ENCODE measurements at places on chromosomes 5 and 9. TPM values are rescaled to one million over a fixed set of nuclear protein-coding genes. Genes with fewer than 3 reads are reported as not detected.

The PLPPR1 gene
- total RNA-seq, result 0.55 TPM

GRCh38 chr5:53017383-53017782 lies 28.2 kb downstream of the ITGA2 start:
- DNase-seq, result no peak

The RMND5B gene
- 14.1 TPM for total RNA-seq

DNA sequence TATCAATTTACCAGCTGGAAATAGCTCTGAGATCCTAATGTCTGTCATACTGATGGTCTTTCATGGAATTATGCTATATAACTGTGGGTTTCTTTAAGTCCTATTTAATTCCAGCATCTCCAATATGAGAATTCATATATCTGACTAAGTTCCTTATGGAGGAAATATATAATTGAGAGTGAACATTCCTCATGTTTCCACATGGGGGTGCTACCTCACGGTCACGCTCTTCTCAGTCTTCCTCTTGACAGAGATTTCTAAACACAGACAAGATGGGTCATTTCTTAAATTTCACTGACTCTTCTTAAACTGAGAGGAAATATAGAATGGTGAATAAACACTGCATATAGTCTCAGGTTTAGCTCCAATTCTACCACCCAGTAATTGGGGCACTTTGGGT lies 212.1 kb downstream of the SLF1 start:
- no peak for DNase-seq

DNA sequence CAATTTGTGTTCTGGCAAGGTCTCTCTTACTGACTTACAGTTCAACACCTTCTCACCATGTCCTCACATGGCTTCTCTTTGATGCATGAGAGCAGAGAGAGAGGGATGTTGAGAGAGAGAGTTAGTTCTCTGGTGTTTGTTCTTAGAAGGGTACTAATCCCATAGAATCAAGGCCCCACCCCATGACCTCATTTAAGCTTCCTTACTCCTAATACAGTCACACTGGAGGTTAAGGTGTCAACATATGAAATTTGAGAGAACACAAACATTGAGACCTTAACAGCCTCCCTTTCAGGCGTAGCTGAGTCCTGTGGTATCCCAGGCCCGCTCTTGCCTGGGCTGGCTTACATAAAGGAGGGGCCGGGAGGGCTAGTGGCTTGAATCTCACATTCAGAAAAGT lies 10.6 kb upstream of the SEMA6A start:
- DNase-seq, result no peak

The SEMA5A gene
- total RNA-seq, result 6.7 TPM

The KIF4B gene
- total RNA-seq, result not detected

The FOXI1 gene
- not detected for total RNA-seq

The PCDHA3 gene
- 0.47 TPM for total RNA-seq

DNA sequence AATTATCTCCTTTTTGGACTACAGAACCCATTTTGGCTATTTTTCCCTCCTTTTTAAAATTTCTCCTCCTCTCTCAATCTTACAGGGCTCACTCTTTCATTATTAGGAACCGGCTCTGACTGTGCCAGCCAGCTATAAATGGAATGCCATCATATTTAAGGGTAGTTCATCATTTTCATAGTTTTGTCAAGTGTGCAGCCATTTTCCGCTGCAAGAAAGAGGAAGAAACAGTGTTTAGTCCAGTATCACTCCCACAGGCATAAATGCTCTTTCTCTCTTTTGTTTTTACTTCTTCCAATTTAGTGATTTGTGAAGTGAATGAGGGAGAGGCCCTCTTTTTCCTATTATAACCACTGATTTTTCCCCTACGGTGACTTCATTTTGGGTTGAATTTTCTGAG lies 290.0 kb downstream of the NR3C1 start:
- no peak for DNase-seq

- DNase-seq, result no peak
Measured at GRCh38 chr5:10149911-10150310, 99.8 kb downstream of the ATPSCKMT start.

DNA sequence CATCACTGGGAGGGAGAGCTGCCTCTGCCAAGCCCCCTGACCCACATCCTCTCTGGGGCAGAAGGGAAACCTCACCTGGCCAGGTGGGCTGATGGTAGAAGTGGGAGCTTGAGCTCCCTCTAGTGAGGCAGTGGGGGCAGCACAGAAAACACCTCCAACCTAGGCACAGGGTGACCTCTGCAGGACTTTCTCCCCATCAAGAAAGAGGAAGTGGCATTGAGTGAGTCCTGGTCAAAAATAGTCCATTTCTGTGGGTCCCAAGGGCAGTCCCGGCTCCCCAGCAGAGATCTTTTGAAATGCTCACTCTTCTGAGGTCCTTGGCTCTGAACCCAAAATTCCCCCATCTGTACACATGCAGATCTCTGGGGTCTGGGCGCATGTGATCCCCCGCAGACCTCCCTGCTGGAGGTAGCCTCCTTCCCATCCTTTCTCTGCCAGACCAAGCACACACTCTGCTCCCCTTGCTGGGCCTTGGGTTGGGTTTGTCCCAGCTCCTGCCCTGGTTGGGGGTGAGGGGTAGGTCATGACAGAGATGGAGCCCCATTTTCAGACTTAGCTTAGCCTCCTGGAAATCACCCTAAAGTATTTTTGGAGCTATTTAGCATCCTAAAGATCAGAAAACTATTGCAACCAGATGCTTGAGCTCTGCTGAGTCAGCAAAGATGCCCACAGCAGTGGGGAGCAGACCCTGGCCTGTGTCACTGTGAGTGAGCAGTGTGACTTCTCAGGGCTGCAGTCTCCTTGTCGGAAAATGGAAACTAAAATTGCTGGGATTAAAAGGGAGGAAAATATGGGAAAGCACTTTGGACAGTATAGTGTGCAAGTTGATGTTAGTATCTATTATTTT lies 41.6 kb upstream of the LCP2 start:
- DNase-seq, result no peak

The ACTL7B gene
- total RNA-seq, result not detected

DNA sequence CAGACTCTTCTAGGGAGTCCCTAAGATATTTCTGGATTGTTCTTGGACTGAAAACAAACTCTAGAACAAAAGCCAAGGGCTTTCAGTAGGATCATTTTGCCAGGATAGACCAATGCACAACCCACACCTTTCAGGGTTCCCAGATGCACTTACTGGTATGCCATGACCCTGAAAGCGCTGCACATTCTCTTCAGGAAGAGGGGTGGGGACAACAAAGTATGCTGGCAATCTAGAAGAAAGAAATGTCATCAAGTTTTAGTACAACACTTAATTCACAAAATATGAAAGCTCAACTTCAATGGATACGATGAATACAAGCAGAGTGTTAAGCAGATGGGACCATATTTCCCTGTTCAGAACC lies 57.2 kb downstream of the MTMR12 start:
- no peak for DNase-seq

- no peak for DNase-seq
Measured at GRCh38 chr5:179766021-179766725, 27.6 kb upstream of the LTC4S start.

DNA sequence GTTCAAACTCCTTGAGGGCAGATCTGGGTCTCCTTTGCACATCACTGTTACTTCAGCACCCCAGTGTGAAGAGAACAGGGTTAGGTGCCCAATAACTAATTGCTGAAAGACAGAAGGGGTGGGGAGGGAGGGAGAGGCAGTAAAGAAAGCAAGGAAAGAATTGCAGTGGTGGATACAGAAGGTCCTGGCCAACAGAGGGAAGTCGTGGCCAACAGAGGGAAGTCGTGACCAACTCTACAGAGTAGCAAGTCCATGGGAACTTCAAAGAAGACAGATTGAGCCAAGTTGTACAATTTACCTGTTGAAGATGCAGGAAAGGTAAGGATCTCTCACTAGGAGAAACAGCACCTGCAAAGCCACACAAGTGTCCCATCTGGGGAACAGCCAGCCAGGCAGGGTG lies 27.0 kb downstream of the CCNJL start:
- no peak for DNase-seq

The DOCK2 gene
- total RNA-seq, result 1.5 TPM

GRCh38 chr5:141330299-141331080 lies at the start of gene PCDHGA1:
PCDHGA1 (plus strand) TSS chr5:141330514.
- no peak for DNase-seq

DNA sequence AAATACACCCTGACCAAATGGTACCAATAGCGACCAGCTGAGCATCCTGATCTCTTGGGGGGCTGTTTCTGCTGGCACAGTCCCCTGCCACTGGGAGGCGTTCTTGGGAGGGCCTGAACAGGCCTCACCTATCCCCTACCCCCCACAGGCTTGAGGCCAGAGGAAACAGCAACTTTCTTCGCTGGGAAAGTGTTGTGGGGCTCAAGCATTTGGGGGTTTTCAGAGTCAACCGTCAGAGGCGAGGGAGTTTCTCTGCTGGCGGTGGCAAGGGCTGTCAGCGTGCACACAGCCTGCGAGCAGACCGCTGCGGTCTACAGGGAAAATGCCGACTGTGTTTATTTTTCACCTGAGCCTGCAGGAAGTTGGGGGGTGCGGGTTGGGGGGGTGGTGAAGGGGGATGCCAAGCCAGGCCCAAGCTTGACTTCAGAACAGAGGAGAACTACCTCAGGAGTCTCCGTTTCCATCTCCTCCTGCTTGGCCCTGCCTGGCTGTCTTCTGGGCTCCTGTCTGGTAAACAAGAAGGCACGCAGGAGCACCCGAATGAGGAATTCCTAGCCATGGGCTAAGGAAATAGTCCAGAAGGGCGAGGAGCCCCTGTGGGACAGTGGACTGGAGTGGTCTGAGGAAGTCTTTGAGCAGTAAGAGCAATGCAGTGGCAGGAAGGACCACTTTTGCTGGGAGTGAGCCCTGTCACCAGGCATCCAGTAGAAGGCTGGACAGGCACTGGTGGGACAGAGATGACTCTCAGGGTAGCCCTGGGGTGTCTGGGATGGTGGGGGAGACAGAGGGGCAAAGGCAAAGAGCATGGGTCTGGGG lies 18.1 kb downstream of the TCF7 start:
- DNase-seq, result no peak

The MAMDC2 gene
- total RNA-seq, result 1.2 TPM

GRCh38 chr5:55308254-55308836 lies 556 bp downstream of the MTREX start:
- DNase-seq, result peak; percentile 27

GRCh38 chr5:173858021-173858669 lies 30.0 kb upstream of the CPEB4 start:
- no peak for DNase-seq

GRCh38 chr5:124025306-124025845 lies 513.4 kb downstream of the CSNK1G3 start:
- DNase-seq, result no peak

GRCh38 chr5:146296245-146296644 lies 42.4 kb upstream of the POU4F3 start:
- DNase-seq, result no peak

The PRSS3 gene
- total RNA-seq, result 819 TPM

The PCDHGB6 gene
- 3.2 TPM for total RNA-seq

GRCh38 chr9:121026768-121027167 lies 23.3 kb downstream of the C5 start:
- DNase-seq, result no peak

DNA sequence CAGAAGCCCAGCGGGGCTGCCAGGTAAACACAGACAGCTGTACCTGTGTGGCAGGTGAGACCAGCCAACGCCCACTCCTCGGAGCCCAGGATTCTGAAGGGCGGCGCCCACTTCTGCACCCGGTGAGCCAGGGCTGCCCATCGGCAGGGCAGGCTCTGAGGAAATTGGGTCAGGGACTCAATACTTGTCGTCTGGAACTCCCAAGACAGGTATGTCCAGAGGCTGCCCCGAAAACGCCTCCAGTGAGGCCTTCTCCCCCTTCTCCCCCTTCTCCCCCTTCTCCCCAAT lies 19.8 kb downstream of the GLT6D1 start:
- DNase-seq, result no peak

The SPINK5 gene
- total RNA-seq, result 0.17 TPM

DNA sequence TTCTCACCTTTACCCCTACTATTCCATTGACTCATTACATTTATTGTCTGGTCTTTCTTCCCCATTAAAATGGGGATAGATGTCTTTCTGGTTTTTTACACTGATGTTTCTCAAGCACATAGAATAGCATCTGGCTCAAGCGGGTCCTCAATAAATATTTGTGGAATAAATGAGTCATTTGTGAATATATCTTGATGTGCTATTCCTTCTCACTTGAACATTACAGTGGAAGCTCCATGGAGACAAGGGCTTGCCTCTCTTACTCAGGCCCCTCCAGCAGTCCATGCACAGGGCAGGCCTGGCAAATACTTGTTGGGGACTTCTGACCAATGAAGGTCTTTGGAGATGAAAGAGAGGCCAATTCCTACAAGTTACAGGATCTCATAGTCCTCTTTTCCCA lies 151.7 kb upstream of the TAS2R1 start:
- DNase-seq, result no peak

Measured in pancreas (tissue), 10 donors.